Daoy (cell line): ENCODE measurements at places on chromosomes 12 and 14.

GRCh38 chr12:31618228-31619025, 27.5 kb upstream of the DENND5B start:
- DNase-seq, result peak; percentile 15

DNA sequence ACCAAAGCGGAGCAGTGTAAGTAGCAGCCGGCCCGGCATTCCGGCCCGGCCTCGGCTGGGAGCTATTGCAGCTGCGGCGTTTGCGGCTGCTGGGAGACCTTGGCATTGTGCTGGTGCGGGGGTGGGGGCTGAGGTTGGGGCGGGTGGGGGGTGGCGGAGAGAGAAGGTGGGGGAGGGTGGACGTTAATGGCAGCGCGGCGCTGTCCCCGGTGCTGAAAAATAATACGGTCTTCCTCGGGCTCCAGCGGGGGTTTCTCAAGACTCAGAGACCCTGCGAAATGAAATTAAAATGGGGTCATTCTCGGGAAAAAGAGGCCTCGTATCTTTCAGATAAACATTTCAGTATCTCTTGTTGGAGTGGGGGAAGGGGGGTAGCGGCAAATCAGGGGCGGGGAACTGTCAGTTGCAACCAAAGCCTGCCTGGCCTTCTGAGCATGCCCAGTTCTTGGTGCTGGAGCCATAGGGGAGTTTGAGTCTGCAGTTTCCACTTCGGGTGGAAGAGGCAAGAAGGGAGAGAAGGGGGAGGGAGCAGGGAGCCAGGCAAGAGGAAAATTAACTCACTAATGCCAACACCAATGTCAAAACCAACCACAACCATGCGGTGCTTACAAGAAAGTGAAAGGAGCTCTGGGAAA, 414 bp downstream of the UNC79 start:
- DNase-seq, result peak; percentile 43

DNA sequence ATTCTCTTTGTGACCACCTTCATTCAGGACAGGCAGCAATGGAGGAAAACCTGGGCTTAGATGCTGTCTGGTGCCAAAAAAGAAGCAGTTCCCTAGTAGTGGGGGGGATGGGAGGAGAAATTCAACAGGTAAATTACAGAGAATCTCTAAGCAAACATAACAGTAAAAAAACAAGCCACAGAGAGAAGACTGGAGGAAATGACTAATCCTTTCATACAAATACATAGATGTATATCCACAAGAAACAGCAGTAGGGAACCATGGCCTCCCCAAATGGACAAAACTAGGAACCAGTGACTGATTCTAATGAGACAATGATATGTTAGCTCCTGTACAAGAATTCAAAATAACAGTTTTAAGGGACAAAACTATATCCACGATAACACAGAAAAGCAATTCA, 513.0 kb downstream of the NAV3 start:
- no peak for DNase-seq

- no peak for DNase-seq
These were observed 55.8 kb downstream of the TMEM30B start for GRCh38 chr14:61225344-61225743.

- no peak for DNase-seq
These were observed 17.0 kb upstream of the NUBPL start for GRCh38 chr14:31543969-31544799.
